ENCODE measurements at places on chromosomes 2 and 18.
A peak's percentile ranks its signal among the peaks of the same experiment; 100 is the strongest.

GRCh38 chr2:64012115-64012514 is 7.1 kb downstream of the VPS54 start:
- no peak for DNase-seq

DNA sequence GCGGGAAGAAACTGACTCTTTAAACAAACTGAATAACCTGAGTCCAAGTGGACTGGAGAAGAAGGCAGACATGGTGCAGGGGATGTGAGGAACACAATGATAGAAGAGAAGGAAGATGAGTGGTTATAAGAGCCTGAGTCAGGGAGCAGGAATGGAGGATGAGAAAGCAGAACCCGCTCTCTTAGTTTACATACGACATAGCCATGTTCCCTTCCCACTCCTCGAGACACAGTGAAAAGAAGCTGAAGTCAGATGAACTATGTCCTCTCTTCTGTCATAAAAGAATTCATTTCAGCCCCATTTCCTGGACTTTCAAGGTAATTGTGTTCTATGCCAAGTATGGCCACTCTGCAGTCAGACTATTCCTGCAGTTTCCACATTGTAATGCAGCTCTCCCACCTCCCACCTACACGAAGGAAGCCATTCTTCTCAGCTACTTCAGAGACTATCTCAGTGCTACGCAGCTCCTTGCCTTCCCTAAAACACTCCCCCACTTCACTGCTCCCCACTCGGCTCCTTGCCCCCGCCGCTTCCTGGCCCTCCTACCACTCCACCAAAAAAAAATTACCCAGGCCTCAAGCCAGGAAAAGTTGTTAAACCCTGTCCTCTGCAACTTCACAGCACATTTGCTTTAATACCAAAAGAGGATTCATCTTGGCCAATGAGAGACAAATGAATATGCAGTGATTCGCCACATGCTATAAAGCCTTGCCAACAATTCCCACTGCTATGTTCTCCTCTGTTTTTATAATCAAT is 323.4 kb upstream of the EPHA4 start:
- DNase-seq, result no peak

GRCh38 chr2:215808996-215809395 is 204.4 kb downstream of the MREG start:
- no peak for DNase-seq

DNA sequence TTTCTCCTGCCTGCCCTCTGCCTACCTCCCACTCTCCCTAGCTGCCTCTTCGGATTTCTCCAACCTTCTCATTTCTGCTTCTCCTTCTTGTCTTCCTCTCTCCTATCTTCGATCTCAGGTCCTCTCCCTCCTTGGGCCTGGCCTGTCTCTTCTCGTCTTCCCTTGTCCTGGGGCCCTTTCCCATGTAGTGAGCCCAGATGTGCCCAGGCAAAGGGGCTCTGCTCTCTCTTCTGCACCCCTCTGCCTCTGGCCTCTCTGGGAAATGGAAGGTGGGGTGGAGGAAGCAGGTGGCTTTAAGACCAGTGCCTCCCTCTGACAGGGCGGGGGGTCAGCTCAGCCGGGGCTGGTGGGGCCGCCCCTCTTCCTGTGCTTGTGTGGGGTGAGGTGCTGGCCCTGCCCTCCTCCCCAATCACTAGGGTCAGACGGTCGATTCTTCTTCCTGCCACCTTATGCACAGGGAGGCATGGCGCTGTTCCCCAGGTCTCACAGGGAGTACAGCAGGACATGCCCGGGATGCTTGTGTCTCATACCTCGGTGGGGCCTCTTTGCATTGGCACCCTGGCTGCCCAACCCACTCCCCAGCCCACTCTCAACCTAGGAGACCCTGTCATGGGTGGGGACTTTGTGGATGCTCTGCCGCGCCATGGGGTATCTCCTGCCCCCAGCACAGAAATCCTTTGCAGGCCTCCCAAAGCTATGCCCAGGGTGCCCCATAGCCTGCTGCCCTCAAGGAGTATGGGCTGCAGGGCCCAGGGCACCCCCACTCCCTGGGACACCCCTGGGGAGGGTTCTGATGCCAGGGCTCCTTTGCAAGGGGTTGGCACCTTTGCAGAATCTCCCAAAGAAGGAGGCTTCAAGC is 213.8 kb upstream of the HAAO start:
- DNase-seq, result no peak

- DNase-seq, result no peak
These were observed 36.7 kb upstream of the RPE start for GRCh38 chr2:209965723-209966122.

- peak; percentile 49 for DNase-seq
These were observed 775 bp downstream of the SPRED2 start for GRCh38 chr2:65431421-65432226.

- no peak for DNase-seq
These were observed 76.8 kb upstream of the RBMS1 start for GRCh38 chr2:160570376-160570775.

DNA sequence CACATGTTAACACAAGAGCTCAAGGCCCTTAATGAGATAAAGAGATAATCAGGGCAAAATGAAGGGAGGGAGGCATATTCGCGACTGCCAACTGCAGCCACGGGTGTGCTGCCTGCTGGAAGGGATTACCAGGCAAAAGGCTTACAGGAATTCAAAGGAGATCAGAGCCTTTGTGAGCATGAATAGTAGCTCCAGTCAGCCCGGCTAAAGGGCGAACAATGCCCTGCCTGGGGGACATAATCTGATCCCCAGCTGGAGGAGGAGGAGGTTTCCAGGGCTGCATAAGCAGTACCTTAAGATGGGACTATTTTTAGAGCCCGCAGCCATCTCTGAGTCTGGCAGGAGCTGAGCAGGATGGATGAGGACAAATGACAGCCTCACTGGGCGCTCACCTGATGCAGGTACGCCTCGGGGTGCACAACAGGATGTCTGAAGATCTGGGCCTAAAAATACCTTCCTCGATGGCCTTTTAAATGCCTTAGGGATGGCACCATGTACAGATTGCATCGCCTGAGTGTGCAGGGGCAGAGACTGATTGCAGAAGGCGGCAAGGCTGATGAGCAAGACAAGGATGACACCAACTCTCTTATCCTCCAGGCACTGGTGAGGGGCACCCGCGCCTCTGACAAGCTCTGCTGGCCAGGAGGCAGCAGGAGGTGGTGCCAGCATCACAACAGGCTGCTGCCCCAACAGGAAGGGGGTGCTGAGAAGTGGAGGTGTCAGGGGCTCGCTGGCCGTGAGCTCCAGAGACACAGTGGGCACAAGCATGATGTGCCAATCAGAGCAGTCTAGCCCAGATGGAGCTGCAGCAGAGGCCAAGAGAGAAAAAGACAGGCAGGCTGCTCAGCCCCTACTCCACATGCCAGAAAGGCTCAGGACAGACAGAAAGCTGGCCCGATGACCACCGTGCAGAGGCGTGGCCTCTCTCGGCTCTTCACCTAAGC is 111.4 kb downstream of the EIPR1 start:
- no peak for DNase-seq

GRCh38 chr2:37656512-37657423 is 14.7 kb downstream of the CDC42EP3 start:
- DNase-seq, result no peak

GRCh38 chr2:60526623-60527022 is 26.8 kb downstream of the BCL11A start:
- DNase-seq, result no peak

DNA sequence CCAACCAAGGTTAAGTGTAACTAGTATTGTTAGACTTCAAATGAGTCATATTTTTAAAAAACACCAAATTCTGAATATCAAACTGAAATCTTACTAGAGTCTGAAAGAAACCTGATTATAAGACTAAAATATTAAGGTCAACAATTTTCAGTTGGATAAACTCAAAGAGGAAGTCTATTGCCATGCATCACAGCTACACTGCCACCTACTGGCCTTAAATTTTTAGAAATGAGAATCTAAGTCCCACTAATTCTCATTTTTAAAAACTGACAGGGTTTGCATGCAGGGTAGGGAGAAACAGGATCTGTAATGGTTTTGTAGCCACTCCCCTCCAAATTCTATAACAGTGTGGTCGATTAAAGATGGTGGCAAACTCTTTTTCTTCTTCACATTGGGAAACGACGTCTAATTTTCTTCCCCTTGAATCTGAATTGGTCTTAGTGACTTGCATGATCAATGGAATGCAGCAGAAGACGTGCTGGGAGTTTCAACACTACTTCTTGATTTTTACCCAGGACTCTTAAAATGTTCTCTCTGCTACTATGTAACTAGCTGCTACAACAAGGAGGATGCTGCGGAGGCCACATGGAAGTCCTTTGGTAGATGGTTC is 176.1 kb upstream of the SESTD1 start:
- peak; percentile 29 for DNase-seq

GRCh38 chr2:155145758-155146229 is 447.3 kb downstream of the KCNJ3 start:
- no peak for DNase-seq

DNA sequence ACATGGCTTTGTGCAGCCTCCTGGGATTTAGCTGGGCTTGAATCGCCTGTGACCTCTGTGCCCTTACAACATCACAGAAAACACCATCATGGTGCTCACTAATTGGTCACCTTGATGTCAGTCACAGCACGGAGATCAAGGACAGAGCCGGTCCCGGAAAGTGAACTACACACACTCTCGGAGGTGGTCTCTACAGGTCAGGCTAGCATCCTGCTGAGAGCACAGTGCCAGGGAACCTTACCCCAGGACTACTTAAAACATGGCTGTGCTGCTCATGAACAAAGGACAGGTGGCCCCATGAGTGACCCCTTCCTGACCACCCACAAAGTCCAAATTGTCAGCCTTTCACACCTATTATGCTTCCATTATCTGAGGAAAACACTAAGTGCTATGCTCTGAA is 1782.1 kb upstream of the CELF4 start:
- no peak for DNase-seq

- DNase-seq, result no peak
These were observed 248.2 kb upstream of the SLC39A10 start for GRCh38 chr2:195408811-195409210.

Data from CD4-positive, alpha-beta T cell treated with Interleukin-21 for 1 hour (primary cell).